ENCODE measurements at places on chromosomes 3 and 15.

DNA sequence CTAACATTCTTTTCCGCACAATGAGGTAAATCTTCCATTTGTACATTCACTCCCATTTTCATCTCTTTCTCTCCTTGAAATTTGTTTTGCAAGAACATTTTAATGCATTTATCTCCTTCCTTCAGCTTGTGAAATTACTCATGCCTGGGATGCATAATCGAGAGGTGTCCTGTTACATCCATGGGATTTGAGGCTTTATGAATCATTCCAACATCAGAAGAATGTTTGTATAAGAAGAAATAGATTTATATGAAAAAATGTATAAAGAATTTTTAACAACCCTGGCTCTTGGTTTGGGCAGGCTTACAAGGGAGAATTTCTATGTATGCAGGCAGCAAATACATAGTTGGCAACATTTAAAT lies 93.2 kb upstream of the MBNL1 start:
- no peak for DNase-seq

- no peak for DNase-seq
Measured at GRCh38 chr15:65949011-65949410, 79.7 kb downstream of the RAB11A start.

GRCh38 chr3:190773948-190774347 lies 88.5 kb downstream of the GMNC start:
- DNase-seq = no peak

DNA sequence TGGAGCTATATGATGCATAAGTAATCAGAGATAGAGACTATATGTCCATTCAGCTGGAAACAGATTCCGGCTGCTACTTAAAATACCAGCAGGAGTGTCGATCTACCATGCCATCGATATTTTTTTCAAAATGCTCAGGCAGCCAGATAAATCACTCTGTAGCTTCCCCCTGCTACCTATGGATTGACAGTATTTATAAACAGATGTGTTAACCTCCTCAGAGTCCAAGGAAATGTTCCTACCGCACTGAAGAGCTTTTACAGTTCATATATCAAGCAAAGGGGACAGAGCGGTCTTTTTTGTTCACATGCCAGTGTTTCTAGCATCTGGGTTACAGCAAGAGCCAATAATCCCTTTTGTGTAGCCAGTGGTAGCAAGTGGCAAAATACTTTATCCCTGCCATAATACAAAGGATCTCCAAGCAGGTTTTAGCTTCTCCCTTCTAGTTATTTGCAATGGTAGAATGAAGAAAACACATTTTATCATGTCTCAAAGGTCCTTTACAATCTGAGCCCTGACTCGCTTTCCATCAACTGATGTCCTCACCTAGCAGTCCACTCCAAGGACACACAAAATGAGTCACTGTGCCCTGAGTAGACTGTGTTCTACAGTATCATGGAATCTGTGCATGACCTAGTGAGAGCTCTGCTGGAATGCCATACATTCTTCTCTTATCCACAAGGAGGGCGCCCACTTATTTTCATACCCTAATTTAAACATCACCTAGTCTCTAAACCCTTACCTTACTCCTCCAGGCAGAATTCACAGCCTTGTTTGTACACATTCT lies 507.0 kb downstream of the TBL1XR1 start:
- no peak for DNase-seq

- DNase-seq = no peak
Measured at GRCh38 chr3:155553780-155554179, 191.1 kb downstream of the PLCH1 start.

DNA sequence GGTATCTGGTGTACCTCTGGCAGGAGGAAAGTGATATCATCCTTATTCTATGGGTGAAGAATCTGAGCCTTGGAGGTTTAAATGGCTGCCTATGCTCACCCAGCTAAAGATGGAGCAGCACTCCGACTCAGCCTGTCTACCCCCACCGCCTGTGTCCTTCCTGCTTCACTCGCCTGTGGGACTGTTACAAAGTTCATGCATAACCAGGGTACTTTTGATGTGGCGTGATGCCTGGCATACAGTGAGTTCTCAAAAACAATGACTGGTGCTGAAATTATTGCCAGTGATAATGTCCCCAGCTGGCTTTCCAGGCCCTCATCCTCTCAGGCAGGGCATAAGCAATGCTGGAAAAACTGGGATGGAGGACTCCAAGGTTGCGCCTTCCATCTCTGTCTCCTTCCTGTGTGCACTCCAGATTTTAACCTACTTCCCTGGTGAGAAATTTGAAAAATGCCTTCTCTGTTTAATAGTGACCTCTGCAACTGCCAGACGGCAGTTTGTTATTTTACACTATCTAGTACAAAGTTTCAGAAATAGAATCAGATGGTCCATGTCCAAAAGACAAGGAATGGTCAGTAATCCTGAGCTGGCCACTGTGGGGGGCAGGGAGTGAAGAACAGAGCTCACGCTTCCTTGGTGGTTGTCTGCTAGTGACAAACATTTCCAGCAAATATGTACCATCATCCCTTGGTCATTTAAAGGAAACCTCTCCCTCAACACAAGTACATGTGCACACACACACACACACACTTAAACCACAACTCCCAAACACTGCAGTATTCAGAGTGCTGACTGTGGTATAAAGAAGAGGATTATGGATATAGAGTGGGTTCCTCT lies 86.5 kb upstream of the NMNAT3 start:
- no peak for DNase-seq

Data from stimulated activated naive CD4-positive, alpha-beta T cell (primary cell).